ENCODE measurements at places on chromosomes 7 and 10.

GRCh38 chr10:103295374-103296015 is 18.6 kb downstream of the INA start:
- DNase-seq = peak; percentile 76

GRCh38 chr7:81457852-81458522 is 311.9 kb downstream of the HGF start:
- peak; percentile 77 for DNase-seq

- peak; percentile 88 for DNase-seq
Measured at GRCh38 chr10:31759124-31759798, 169.4 kb downstream of the ARHGAP12 start.

DNA sequence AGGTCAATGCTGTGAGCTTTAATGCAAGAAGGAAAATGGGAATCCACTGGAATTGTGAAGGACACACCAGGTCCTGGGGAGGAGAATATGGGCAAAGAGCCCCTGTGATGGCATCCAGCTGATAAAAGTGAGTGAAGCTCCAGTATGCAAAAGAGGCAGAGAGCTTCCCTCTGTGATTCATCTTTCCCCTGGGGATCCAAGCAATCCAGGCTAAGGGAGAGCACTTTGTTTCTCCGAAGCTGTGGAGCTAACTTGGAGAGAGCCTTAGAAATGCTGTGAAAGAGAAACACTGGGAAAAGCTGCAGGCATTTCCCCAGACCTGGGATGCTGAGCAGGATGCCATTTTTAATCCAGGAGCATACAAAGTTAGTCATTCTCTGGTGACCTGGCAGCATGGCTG is 489.5 kb downstream of the SH2D4B start:
- no peak for DNase-seq

- no peak for DNase-seq
Measured at GRCh38 chr7:148505645-148506375, 84.8 kb upstream of the C7orf33 start.

DNA sequence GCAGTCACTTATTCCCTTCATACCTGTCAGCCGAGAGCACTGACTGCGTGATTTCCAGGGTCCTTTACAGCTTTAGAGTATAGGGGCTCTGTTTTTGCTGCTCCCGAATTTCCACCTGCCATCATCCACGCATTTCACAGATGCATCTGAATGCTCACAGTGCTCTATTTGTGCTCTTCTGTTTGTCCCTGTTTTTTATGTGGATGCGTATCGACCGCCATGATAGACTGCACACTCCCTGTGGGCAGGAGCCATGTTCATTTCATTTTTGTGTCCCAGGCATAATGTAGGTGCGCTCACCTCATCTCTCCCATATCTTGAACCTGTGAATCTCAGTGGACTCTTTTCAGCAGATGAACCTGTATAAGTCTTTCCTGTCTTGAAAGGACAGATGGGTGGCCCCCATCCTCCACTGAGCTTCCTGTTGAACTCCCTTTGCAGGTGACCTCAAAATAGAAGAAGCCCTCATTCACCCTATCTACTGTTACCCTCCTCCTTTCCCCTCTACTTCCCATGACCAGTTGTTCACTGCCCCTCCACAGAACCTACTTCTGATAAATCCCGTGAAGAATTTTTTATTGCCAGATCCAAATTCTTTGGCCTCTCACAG is 228.4 kb downstream of the CELF2 start:
- DNase-seq = no peak

DNA sequence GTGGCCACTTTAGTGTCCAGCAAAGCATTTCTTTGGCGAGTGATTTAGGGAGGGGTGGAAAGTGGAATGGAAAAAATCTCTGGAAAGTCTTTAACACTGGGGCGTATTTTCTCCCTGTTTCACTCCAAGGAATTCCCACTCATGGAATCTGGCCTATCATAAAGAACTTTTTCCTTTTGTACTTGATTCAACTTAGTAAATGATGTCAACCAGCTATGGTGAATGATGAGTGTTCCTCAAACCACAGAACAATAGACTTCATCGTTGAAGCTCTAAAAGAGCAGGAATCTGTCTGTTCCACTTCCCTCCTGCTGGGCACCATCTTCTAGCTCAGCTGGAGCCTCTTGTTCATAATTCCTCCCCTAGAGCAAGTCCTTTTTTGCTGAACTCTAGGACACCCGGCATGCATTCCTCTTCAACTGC is 66.5 kb downstream of the EPDR1 start:
- no peak for DNase-seq

DNA sequence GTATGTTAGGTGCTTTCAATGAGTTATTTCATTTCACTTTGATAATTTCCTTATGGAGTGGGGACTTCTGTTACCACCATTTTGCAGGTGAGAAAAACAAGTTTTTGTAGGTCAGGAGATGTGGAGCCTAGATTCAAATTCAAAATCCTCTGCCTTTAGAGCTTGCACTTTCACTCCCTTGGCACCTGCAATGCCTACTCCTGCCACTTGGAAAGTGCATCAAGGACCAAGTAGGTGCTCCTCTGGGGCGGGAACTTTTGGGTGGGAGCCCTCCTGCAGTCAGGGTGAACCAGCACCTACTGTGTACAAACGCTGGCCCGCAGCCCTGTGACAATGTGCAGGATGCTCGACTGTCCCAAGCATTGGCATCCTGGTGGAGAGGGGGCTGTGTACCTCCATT is 199.0 kb downstream of the EMX2 start:
- no peak for DNase-seq

- no peak for DNase-seq
Measured at GRCh38 chr7:37040330-37040729, 316.0 kb upstream of the AOAH start.

GRCh38 chr10:106973288-106973687 is 191.2 kb downstream of the SORCS1 start:
- DNase-seq = no peak

Data from GM23248 (cell line).